ENCODE measurements at places on chromosomes 5 and 9. TPM values are rescaled to one million over a fixed set of nuclear protein-coding genes. Genes with fewer than 3 reads are reported as not detected.

GRCh38 chr5:90554358-90555006 lies 4.1 kb upstream of the ADGRV1 start:
- peaks cover 63% of the 10 kb centered on the region for H3K27me3 ChIP-seq
- H3K27ac ChIP-seq = no peak overlapping the region
- no peak overlapping the region for H3K4me3 ChIP-seq
- DNase-seq = no peak
- H3K4me1 ChIP-seq = peaks cover 8% of the 10 kb centered on the region
- H3K36me3 ChIP-seq = no peaks in the 10 kb centered on the region

DNA sequence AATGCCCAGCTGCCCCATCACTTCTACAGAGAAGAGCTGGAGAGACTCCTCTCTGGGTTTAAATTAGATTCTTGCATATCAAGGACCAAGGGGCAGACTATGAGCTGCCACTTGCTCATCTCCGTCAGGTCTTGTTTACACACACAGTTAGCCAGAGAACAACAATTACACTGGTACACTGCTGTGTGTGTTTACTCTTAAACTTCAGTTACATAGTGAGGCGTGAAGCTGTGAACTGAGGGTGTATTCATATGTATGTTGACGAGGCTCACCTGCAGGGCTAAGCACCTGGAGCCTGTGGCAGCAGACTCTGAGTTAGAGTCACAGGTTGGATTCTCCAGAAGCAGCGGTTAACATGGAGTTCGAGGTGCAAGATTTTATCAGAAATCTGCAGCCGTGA lies 155.4 kb upstream of the ANKH start:
- peaks cover 14% of the 10 kb centered on the region for H3K27me3 ChIP-seq
- H3K4me1 ChIP-seq = no peaks in the 10 kb centered on the region
- no peaks in the 10 kb centered on the region for H3K36me3 ChIP-seq
- no peak for DNase-seq

- no peaks in the 10 kb centered on the region for H3K27me3 ChIP-seq
- no peak for DNase-seq
- H3K27ac ChIP-seq = no peak overlapping the region
- peaks cover 18% of the 10 kb centered on the region for H3K4me1 ChIP-seq
- H3K36me3 ChIP-seq = peaks cover 15% of the 10 kb centered on the region
These were observed 119.8 kb downstream of the AUH start for GRCh38 chr9:91241909-91242308.

DNA sequence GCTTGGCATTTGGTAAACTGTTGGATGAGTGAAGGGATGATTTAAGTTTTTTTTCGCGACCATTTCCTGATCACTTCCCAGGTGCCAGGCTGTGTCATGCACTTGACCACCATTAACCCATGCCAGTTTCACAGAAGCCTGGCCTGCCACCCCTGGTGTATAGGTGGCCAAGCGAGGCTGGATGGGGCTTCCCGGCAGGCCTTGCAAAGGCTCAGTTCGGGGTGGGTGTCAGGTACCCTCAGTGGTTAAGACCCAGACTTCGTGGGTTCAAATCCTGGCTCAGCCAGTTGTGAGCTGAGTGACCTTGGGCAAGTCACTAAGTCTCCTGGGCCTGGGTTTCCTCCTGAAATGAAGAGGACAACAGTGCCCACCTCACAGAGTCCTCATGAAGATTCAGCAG lies 2.3 kb downstream of the MED22 start:
- no peaks in the 10 kb centered on the region for H3K27me3 ChIP-seq
- H3K36me3 ChIP-seq = peaks cover 40% of the 10 kb centered on the region
- no peak overlapping the region for H3K27ac ChIP-seq
- H3K4me3 ChIP-seq = no peak overlapping the region
- DNase-seq = no peak

DNA sequence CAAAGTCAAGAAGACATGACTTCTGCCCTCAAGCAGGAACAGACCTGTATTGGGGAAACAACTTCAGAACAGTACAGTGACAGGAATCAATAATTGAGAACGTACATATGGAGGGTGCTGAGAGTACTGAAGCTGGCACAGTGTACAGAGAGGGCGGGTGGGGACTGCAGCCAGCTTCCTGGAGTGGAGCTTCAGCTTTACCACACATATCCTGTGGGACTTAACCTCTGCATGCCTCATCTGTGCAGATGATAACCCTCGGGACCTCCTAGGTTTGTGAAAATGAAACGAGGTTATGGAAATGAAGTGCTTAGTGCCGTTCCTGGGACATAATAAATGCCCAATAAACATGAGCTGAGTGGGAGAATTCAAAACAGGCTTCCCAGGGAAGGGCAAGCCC lies 22.1 kb upstream of the RARS1 start:
- H3K4me1 ChIP-seq = peaks cover 4% of the 10 kb centered on the region
- H3K4me3 ChIP-seq = no peak overlapping the region

DNA sequence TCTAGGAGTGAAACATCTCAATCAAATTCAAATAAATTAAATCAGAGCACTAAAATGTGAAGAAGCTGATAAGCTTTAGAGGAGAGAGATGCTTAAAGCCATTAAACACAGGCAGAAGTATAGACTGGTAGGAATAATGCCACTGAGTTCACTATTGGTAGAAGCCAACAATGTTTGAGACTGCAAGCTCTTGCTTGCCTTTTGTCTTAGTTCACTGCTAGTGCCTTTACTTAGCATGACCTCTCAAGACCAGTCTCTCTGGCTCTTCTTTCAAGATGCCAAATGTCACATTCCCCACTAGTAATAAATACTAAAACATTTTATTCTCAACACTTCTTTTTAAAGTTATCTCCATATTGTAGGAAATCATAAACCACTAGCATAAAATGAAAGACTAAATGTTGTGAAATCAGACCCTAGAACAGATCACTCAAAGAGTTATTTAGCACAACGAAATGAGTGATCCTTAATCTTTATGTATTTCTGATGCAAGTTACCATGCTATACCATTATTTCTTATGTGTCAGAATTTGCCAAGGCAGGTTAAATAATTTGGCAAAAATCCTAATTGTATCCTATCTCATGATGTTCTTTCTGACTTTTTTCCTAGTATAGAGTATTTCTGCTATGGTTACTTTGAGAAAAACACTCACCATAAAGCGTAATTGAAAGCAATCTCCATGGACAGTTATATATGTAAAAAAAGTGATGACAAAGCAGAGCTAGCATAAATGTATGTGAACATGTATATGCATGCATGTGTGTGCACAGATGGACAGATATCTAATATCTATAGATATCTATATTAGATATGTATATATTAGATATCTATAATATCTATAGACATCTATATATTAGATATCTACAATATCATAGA lies 57.5 kb downstream of the PJA2 start:
- no peaks in the 10 kb centered on the region for H3K4me1 ChIP-seq
- no peaks in the 10 kb centered on the region for H3K27me3 ChIP-seq
- no peak overlapping the region for H3K4me3 ChIP-seq

- peak overlapping the region; percentile 86 for H3K4me3 ChIP-seq
- H3K36me3 ChIP-seq = peaks cover 5% of the 10 kb centered on the region
- DNase-seq = no peak
- peaks cover 61% of the 10 kb centered on the region for H3K4me1 ChIP-seq
- H3K27me3 ChIP-seq = peaks cover 20% of the 10 kb centered on the region
- no peak overlapping the region for H3K27ac ChIP-seq
These were observed 1.4 kb downstream of the TJP2 start for GRCh38 chr9:69175486-69175885.

GRCh38 chr5:137891849-137892248 lies 2.6 kb downstream of the PKD2L2 start:
- DNase-seq = no peak
- peaks cover 5% of the 10 kb centered on the region for H3K27me3 ChIP-seq
- H3K27ac ChIP-seq = no peak overlapping the region
- peaks cover 20% of the 10 kb centered on the region for H3K4me1 ChIP-seq

- H3K27me3 ChIP-seq = peaks cover 14% of the 10 kb centered on the region
- H3K27ac ChIP-seq = no peak overlapping the region
- no peak overlapping the region for H3K4me3 ChIP-seq
These were observed 305.9 kb upstream of the DAB2 start for GRCh38 chr5:39730699-39731098.

- no peaks in the 10 kb centered on the region for H3K4me1 ChIP-seq
- no peak overlapping the region for H3K27ac ChIP-seq
- H3K27me3 ChIP-seq = peaks cover 4% of the 10 kb centered on the region
- no peak for DNase-seq
These were observed 27.9 kb upstream of the GOLM1 start for GRCh38 chr9:86126998-86127972.

DNA sequence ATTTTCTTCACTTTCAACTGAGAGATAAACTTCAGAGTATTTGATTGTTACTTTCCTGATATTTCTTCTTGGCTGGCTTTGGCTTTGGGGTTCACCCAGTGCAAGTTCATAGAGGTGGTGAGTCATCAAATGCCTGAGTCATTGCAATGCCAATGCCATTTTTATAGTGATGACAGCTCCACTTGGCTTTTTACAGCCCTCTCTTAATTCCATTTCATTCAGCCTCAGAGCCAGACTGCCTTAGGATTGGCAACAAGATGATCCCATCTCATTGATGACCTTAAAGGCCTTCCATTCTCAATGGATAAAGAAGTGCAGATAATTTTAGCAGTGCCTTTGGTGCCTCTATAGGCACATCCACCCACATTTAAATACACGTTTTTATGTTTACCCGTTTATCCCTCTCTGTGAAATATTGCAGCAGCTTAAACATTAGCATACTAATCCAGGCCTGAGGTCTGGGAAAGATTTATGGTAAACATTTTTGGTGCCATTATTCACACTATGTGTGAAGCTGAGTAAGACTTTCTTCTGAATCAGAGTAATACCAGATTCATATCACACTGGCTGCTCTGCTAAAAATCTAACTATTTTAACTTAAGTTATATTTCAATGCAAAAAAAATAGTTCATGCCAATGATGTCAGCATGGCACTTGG lies 88.9 kb upstream of the TYRP1 start:
- DNase-seq = no peak
- H3K27ac ChIP-seq = no peak overlapping the region
- no peaks in the 10 kb centered on the region for H3K4me1 ChIP-seq
- no peaks in the 10 kb centered on the region for H3K36me3 ChIP-seq

DNA sequence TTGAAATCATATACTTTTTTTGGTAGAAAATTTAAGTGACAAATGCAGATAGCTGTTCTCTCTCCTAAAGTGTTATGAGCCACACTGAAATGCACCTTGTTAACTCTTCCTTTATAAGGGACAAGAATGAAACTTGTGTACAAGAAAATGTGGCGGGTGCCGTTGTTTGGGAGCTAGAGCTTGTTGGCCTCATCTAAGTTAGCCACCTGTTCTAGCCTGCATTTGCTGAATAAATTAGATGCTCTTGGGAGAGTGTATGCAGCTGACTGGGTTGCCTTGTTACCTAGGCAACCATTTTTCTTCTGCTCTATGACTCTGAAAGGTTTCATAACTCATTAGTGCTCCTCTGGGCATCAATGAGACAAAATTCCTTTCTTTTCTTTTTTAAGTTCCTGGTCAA lies 174.3 kb downstream of the TAF11L14 start:
- no peak for DNase-seq
- H3K36me3 ChIP-seq = no peaks in the 10 kb centered on the region
- no peaks in the 10 kb centered on the region for H3K4me1 ChIP-seq

GRCh38 chr5:135158314-135158697 lies 124.3 kb upstream of the PITX1 start:
- no peak overlapping the region for H3K4me3 ChIP-seq
- H3K36me3 ChIP-seq = no peaks in the 10 kb centered on the region
- no peaks in the 10 kb centered on the region for H3K4me1 ChIP-seq
- peaks cover 26% of the 10 kb centered on the region for H3K27me3 ChIP-seq
- no peak overlapping the region for H3K27ac ChIP-seq
- no peak for DNase-seq

DNA sequence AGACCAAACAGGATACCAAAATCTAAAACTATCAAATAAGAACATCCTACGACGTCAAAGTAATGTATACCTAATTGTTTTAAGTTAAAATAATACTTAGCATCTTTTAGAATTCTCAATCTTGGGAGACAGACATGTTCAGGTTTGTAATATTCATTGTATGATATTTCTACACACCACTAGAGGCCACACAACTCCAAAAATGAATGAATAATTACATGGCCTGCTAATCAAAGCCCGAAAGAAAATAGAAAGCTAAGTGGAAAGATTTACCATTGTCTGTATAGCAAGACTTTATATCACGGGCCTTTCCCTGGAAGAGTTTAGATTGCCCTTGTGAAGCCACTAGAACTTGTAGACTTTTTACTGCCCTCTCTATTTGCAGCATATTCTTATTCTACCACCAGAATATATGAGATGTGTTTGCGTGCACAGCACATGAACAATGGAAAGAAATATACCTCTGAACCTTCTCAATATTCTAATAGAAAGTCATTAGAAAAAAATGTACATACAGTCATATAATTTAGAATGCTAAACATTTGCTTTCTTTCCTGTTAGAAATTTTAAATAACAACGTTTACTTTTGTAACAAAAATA lies 380.1 kb upstream of the NUDT12 start:
- no peak overlapping the region for H3K4me3 ChIP-seq
- H3K4me1 ChIP-seq = no peaks in the 10 kb centered on the region
- DNase-seq = no peak

DNA sequence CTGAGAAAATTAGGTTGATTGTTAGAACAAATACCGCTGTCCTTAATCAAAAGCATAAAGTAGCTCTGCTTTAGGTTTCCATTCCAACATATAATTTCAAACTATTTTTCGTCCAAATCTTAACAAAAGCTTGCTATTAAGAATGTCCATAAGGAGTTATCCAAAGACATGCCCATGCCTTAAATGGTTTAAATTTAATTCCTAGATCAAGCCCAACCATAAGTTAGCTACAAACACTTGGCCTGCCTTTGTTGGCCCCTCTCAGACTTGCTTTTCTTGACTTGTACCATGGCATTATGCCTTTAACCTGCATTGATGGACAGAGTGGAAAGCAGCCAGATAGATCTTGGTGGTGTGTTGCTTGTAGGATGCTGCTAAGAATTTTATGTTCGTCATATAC lies 8.8 kb downstream of the GARNL3 start:
- no peak for DNase-seq
- H3K4me3 ChIP-seq = no peak overlapping the region
- H3K27ac ChIP-seq = no peak overlapping the region
- peaks cover 28% of the 10 kb centered on the region for H3K27me3 ChIP-seq

Gene PCDHGC5
- not detected for total RNA-seq

Gene TRPM3
- not detected for total RNA-seq

Gene SH3RF2
- 0.27 TPM for total RNA-seq

Gene LRRTM2
- not detected for total RNA-seq

Gene FBP2
- not detected for total RNA-seq

Gene LHFPL2
- 0.15 TPM for total RNA-seq

Gene ROR2
- total RNA-seq = 0.48 TPM

Gene TMEM174
- total RNA-seq = not detected

Gene GABRG2
- not detected for total RNA-seq

All from activated CD4-positive, alpha-beta T cell treated with anti-CD3 and anti-CD28 coated beads, Interleukin-2, amount 10 ng/mL, durations not matched to agents 7 days and 5 days (primary cell).